ENCODE measurements at places on chromosomes 2 and 18. TPM values are rescaled to one million over a fixed set of nuclear protein-coding genes. Genes with fewer than 3 reads are reported as not detected.

The C2orf72 gene
- 0.11 TPM for total RNA-seq

The MROH2A gene
- not detected for total RNA-seq

The ITPRIPL1 gene
- 0.25 TPM for total RNA-seq

- no peak for DNase-seq
These were observed 162.7 kb downstream of the FSHR start for GRCh38 chr2:48991415-48992131.

DNA sequence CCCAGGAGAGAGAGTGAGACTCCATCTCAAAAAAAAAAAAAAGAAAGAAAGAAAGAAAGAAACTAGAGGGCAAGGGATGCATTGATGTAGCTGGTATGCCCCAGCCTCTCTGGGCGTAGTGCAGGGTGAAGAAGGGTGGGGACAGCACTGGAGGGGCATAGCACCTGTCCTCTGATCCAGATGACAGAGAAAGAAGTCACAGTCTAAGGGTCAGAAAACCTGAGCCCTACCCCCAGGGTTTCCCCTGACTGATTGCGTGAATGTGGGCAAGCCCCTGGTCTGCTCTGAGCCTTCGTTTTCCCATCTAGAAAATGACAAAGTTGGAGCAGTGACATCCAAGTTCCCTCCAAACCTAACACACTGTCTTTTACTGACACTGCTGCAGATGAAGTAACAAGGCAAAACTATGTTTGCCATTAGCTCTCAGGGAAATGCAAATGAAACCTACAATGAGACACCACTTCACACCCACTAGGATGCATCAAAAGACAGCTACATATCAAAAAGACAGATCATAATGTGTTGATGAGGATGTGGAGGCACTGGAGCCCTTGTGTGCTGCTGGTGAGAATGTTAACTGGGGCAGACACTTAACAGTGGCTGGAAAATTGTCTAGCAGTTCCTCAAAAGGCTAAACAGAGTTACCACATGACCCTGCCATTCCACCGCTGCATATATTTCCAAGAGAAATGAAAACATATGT lies 19.5 kb upstream of the YWHAQ start:
- DNase-seq = no peak

DNA sequence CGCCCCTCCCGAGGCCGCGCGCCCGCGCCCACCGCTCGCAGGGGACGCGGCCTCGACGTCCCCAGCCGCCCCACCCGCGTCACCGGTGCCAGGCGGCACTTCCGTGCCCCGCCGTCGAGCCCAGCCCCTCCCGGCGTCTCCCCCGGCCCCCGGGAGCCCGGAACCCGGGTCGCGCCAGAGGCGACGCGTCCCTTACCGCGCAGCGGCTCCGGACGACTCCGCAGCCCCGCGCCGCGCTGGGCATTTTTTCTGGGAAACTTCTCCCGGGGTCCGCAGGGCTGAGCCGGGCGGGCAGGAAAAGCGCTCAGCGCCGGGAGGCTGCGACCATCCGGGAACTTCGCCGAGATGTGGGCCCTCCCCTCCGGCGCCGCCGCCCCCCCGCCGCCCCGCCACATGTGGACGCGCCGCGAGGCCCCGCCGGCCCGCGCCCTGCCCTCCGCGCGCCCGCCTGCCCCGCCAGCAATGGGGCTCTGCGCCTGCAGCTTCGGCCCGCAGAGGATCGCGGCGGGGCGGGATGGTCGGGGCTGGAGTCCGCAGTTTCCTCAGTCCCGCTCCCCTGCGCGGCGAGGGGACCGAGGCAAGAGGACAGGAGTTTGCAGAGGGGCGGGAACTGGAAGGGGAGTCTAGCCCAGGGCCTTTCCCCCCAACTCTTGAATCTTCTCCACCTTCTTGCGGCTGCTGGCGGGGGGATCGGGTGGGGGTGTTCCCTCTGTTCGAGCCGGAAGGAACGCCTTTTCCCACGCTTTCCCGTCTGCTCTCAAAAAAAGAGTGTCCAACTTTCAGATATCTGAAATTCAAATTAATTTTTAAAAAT lies 81.5 kb downstream of the CHRNA1 start:
- peak; percentile 88 for DNase-seq

DNA sequence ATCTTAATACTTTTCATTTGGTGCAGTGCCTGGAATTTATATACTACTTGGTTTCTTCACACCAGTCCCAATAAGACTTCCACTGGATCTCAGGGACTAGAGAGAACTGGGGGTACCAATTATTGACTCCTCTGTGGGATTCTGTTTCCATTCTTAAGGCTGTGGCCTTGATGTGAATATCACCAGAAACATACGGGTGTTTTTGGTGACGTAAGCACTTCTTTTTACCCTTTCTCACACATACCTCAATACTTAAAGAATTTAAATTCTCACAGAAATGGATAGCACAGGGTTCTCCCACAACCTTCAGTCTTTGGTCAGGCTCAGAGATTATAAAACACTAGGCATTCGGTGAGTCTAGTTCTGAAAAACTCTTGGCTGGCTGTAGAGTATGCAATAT lies 84.1 kb downstream of the SUCLG1 start:
- no peak for DNase-seq

DNA sequence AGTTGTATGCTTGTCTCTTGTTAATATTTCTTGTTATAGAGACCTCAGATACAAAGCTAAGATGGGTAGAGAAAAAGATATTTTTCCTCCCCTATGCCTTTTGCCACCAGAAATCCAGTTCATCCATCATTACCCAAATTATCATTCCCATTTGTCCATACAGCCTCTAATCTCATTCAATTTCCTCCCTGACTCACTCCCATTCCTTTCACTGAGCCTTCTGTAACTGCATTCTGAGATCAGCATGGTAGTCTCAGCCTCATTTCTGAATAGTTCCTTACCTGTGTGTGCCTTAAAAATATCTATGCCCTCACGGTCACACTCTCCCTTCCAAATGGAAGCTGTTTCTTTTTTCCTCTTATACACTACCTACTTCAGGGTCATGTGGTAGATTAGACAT lies 15.7 kb upstream of the PIK3C3 start:
- peak; percentile 33 for DNase-seq

- peak; percentile 58 for DNase-seq
These were observed 26.1 kb upstream of the SLC38A11 start for GRCh38 chr2:164981217-164981990.

- DNase-seq = no peak
These were observed 129.1 kb downstream of the MYO3B start for GRCh38 chr2:170307052-170307451.

DNA sequence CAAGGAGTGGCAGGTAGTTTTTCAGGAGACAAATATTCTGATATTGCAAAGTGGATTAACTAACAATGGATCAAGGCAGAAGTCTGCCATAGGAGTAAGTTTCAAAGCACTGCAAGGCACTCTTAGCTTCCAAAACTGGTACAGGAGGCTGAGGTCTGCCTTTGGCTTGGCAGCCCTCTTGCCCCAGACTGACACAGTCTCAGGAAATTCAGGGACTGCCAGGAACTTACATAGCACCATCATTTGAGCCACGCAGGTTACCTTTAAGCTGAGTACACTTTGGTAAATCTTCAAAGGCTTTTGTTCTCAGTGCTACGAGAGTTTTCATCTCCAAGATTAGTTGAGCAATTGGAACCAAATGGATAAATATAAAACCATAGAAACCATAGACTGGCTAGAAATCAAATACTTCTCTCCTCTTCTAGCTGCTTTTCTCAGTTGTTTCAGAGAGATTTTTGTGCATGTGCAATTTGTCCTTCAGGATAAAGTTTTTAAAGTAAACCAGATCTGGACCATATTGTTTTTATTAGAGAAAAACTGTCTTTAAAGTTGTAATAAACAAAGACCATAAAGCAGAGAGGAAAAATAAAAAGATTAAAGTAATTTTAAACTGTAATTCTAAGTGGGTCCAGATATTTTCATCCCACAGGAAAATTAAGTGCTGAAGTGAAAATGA lies 18.8 kb downstream of the ANKRD29 start:
- DNase-seq = no peak

DNA sequence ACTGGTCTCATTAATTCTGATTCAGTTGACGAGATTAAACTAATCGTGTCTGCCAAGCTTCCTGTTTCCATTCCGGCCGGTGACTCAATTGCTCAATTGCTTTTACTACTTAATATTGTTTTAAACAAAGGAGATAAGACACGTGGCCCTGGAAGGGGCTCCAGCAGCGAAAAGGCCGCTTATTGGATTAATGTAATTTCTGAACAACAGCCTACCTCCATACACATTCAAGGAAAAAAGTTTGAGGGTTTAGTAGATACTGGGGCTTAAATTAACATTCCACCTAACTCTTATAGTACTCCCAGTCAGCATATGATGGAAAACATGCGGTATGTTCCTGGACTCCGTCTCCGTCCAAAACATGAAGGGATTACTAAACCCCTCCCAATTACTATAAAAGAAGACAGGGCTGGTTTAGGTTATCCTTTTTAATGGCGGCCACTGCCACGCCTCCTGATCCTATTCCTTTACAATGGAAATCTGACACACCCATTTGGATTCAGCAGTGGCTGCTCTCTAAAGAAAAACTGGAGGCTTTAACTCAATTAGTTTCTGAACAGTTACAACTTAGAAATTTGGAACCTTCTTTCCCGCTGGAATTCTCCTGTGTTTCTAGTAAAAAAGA lies 27.1 kb downstream of the VPS54 start:
- DNase-seq = no peak

DNA sequence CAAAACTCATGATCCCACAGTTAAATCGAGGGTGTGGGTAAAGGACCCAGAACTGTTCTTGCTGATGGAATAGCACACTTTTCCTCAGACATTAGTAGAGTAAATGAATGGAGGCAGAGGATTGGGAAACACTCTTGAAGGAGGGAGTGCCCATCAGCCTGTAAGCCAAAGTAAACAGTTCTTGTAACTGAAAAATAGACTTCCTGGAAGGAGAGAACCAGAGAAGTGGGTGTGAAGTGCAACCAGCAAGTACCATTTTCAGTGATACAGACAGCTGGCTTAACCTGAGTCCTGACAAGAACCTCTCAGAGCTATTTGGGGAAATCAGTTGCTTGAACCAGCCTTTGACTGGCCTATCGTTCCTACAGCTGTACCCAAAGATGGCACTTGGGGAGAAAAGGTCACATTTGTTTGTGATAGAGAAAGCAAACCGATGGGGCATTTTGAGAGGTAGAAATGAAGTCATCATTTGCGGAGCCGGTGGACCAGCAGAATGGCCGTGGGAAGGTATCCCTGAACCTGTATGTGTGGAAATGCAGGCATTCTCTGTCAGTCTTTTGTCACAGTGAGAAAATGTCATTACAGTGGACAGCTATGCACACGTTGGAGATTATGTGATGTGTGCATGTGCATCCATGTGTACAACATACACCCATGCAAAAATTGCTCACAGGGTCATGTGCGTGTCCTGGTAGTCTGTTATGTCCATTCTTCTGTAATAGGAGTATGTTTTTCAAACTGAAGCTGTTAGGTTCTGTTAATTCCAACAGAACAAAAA lies 17.8 kb downstream of the CRIM1 start:
- DNase-seq = peak; percentile 80

DNA sequence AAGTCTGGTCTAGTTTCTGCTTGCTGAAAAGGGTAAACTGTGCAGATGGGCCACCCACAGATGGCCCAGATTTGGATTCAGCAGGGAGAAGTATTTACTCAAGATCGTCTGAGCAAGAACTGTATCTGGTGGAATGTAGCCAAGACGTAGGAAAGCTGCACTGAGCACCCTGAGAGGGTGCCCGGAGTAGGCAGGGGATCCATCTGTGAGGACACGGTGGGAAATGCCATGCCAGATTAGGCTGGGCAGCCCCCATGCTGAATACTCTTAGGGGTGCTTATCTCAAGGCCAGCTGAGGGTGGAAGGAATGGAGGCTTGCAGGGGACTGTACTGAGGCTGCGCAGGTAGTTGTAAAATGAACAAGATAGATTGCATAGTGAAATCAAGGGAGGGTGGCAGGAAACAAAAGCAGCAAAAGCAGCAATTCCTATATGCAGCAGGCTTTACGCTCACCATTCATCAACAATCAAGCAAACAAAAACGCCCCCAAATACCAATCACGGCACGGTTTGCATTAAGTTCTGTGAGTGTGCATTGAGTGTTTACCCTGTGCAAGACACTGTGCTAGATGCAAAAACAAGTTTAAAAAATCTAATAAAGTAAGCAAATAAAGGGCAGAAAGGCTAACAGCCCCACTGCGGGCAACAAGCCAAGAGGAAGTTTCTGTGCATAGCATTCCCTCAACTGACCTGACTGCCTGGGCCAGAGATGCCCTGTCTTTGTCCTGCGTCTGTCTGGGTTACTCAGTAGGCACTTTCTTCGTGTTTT lies 32.2 kb upstream of the LPIN2 start:
- no peak for DNase-seq

DNA sequence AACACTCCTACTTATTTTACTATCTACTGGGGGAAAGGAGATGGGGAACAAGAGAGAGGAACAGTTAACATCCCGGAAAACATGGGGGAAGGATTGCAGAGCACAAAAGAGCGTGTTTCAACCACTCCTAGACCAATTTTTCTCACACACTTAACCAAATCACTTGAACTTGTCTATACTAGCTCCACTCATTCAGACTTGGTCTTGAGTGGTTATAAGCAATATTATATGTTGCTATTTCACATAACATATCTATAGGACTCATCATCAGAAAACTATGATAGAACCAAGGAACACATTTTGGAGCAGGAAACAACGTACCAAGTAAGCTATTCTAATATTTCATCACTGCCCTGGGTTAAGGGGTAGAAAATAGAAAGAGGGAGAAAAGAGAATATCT lies 31.5 kb downstream of the SLC25A12 start:
- no peak for DNase-seq

- DNase-seq = peak; percentile 45
These were observed 5.8 kb upstream of the DGUOK start for GRCh38 chr2:73920577-73921545.

- DNase-seq = no peak
These were observed 25.6 kb upstream of the WIPF1 start for GRCh38 chr2:174623106-174623637.

DNA sequence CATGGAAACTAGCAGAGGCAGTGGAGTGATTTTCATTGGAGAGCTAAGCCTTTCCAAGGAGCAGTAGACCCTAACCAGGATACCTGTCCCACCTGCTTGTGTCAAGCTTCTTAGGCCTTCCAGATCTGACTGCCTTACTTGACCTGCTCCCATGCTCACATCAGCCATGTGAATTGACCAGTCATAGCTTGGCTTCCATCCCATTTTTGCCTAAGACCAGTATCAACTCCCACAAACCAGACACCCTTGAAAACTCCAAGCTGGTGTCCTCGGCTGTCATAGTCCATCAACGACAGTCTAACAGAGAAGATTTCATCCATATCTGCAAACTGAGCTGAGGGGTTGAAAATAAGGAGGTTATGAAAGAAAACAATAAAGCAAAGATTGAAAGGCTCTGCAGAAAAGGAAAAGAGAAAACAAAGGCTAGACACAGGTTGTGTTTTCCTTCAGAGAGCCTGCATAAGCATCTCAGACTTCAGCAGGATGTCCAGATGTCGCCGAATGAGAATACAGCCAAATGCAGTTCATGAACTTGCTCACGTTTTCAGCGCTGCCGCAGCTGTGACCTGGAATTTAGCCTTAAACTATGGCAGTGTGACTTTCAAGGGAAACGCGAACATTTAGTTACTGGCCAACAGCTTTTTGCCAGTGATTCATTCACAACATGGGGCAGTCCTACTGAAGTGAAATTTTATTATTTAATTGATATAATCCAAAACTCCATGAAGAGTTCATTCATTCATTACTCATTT lies 868.1 kb upstream of the ID2 start:
- DNase-seq = peak; percentile 54
